Neural crest cell (in vitro differentiated cells): ENCODE measurements at places on chromosomes 3 and 15.

DNA sequence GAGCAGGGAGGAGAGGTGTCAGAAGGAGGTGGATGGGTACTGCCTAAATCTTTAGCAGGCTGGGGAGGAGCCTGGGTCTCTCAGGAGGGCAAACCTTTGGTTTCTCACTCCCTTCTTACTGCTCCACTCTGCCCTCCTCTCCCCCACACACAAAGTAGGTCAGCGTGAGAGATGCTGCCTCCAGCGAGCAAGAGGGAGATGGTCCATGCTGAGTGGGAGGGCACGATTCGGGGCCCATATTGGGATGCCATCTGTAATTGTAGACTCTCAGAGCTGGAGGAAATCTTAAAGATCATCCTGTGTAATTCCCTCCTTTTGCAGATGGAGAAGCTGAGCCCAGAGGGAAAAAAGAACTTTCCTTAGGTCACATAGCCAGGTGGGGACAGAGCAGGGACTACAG lies 34.2 kb upstream of the SYN2 start:
- no peak for DNase-seq

DNA sequence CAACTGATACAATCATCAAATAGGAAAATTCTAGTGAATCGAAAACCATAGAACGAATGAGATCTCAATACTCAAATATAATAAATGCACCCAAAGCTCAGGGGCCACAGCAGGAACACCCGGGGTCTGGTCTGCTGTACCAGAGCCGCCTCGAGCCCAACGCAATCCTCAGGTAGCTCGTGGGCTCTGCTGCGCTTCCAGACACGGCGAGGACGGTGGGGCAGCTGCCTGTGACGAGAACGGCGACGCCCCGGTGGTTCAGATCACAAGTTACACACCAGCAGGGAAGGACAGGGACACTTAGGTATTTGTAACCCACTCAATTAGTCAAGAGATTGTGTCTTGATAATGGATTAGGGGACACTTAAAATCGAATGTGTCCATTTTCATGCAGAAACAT lies 54.6 kb downstream of the NIPA2 start:
- DNase-seq: no peak

DNA sequence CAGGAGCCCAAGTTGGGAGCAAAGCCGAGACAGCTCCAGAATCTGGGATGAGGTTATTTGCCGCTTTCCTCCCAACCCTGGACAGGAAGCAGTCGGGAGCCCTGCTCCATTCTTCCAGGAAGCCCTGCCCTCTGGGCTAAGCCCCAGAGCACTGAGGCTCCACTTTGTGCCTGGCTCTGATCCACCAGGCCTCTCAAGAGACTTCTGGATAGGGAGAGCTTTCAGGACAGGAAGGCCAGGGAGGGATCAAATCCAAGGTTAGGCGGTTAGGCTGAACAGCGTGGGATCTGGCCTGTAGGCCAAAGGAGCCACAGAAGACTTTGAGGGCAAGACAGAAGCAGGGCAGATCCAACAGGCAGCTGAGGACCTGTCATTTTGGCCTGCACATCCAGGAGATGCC lies 835 bp downstream of the STOML1 start:
- no peak for DNase-seq

DNA sequence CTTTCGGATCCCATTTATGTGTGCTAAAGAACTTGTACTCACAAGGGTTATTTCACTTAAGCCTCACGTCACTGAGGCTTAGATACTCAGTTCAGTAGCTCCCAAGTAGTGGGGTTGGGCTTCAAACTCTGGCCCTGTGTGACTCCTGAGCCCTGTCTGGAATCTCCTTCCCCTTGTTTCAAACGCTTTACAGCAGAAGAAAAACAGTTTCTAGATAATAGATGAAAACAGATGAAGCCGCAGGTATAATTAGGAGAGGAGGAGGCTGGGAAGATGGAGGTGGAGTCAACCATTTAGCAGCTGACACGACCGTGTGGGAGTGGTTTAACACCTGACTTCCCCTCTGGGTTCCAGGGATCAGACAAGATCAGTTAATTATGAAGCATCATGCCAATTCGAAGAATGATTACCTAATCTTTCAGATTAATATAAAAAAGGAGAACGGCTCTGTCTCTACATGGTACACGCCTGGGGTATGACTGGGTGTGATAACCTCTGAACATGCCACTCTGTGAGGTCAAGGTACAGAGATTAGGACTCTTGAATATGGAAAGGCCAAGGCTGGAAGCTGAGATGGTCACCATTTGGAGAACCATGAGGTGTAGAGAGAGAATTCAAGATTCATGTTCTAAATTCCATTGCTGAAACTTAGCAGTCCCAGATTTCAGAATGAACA lies 31.1 kb downstream of the TPM1 start:
- DNase-seq: no peak

DNA sequence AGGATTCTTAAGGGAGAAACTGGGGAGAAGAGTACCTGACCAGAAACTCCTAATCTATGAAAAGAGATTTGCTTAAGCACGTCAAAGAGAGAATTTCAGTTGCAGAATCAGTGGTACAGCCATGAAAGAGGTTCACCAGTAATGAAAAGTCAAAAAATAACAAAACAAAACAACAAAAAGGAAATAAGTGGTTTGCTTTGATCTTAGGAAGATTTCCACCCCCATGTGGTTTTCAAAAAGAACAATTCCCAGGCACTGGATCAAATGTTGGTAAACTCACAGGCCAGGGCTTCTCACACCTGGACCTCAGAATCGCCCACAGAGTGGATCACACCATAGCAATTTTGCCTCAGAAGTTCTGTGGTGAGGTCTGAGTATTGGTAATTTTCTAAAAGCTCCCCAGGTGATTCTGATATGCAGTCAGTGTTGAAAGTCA lies 67.5 kb downstream of the TMEM39A start:
- no peak for DNase-seq

- DNase-seq: no peak
Measured at GRCh38 chr3:72444656-72445223, 403.5 kb downstream of the SHQ1 start.

- DNase-seq: no peak
Measured at GRCh38 chr3:97895216-97895615, 73.4 kb downstream of the CRYBG3 start.

DNA sequence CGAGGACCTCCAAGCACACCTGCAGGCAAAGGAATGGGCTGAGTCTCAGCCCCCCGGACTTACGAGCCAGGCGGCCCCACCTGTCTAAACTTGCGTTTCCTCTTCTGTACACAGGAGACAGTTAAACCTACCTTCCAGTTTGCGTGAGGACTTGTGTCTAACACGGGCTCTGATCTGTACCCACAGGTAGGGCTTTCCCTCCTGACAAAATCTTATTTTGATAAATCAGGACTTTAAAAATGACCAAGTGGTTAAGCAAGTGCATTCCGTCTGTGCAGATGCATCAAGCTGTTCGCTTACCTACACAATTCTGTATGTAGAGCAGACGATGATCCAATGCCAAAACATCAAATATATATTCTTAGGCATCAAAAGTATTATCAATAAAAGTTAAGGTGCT lies 238.0 kb downstream of the XXYLT1 start:
- DNase-seq: no peak

- DNase-seq: no peak
Measured at GRCh38 chr3:69058180-69058946, 6.2 kb upstream of the TMF1 start.

- no peak for DNase-seq
Measured at GRCh38 chr3:12898290-12898964, 57.1 kb upstream of the RPL32 start.

GRCh38 chr15:31606931-31607497 lies 280.4 kb downstream of the KLF13 start:
- DNase-seq: no peak

GRCh38 chr3:17850448-17850847 lies 108.0 kb upstream of the TBC1D5 start:
- DNase-seq: no peak

GRCh38 chr3:156161172-156161571 lies 40.8 kb downstream of the KCNAB1 start:
- no peak for DNase-seq

- no peak for DNase-seq
Measured at GRCh38 chr15:99441444-99441800, 124.4 kb upstream of the MEF2A start.

GRCh38 chr15:70259640-70260508 lies 162.2 kb upstream of the TLE3 start:
- DNase-seq: no peak

DNA sequence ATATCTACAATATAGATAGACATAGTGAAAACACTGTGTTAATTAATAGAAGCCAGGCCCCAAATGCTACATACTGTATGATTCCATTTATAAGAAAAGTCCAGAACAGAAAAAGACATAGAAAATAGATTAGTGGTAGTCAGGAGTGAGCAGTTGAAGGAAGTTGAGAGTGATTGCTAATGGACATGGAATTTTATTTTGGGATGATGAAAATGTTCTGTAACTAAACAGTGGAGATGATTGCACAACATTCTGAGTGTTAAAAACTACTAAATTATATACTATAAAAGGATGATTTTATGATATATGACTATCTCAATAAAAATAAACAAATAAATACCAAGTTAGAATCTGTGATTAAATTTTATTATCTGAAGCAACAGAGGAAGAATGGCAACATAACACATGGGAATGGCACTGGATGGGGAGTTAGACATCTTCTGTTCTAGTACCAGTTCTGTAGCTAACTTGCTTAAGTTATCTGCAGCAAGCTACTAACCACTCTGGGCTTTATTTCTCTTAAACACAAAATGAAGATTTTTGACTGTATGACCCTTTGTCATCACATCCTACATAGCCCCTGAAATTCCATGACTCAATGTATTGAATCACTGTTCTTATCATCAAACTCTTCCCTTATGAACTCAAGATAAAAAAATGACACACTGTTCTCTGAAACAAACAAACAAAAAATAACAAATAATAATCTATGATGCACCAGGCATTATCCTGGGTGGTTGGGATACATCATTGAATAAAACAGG lies 612.7 kb downstream of the TBL1XR1 start:
- no peak for DNase-seq

DNA sequence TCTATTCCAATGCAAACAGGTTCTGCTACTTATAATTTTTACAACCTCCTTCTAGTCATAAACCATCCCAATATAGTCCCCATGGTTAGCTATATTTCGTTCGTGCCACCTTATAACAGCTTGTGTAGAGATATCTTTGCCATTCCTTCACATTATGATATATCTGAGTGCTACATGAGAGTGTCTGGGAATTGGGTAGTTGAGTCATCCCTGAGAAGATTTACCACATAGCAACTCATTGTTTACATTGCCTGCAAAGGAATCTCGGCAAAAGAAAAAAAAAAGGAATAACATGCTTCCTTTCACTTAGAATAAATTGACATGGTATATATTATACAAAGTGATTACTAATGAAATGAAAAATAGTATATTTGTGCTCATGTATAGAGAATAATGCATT lies 86.0 kb upstream of the VGLL3 start:
- no peak for DNase-seq

DNA sequence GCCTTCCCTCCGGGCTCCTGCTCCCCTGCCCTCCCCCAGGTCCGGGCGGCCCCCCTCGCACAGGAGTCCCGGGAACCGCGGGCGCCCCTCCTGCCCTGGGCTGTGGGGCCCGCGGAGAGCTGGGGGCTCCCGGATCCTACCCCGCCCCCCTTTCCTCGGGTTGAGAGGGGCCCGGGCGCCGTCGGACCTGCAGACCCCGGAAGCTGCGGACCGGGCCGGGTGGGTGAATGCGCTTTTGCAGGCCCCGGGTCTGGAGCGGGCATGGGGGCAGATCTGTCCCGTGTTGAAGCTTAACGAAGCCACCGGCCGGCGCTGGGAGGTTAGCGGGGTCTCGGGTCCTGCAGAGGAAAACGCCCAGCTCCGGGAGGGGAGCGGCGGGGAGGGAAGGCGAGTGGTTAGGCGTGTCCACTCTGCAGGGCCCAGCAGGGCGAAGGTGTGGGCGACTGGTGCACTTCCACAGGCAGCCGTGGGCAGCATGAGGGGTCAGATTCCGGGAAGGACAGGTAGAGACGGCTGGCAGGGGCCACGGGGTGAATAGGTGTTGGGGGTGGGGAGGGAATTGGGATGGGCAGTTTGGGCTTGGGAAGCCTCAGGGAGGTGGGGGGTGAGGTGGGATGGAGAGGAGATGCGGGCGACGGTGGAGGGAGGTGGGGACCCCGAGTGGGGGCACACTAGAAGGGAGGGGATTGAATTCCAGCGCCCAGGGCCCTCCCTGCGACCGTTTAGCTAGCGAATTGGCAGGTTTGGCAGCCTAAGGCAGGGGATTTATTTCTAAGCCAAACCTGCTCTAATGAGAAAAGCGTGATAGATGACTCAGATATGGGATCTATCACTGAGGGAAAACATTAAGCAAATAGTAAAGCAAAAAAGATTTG lies 635 bp downstream of the CD276 start:
- peak; percentile 32 for DNase-seq

DNA sequence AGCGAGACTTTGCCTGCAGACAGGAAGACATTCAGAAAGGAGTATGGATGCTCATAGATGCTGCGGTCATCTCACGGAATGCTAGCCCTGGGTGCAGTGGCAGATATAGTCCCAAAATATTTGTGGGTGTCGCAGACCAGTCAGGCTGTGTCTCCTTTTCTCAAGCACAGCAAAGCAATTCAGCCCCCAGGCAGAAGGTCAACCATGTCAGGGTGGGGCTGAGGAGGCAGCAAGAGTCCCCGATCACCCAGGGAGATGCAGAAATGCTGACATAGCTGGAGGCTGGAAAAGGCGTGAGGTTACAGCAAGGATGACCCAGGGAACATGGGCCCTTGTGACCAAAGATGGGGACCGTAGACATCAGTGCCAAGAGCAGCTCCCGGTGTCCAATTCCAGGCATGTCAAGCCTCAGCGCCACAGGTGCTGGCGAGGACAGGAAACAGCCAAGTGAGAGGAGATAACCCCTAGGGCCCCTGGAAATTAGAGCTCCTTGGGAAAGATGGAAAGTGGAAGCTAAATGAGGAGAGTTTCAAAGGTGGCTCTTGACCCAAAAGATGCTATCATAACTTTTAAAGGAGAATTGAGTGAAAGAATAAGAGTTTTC lies 81.2 kb upstream of the ABHD17C start:
- DNase-seq: no peak

DNA sequence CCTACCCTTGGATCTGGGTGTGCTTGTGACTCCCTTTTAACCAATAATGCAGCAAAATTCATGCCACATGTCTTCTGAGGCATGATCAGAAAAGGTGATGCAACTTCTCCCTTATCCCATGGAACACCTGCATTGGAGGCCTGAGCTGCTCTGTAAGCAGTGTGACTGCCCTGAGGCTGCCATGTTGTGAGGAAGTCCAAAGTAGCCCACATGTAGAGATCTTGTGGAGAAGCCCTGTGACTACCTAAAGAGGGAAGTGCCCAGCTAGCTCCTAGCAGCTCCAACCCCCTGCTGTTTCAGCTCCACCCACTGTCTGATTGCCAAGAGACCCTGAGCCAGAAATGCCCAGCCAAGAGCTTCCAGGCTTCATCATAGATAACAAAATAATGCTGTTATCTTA lies 6.4 kb upstream of the NR1D2 start:
- DNase-seq: no peak

GRCh38 chr15:26879706-26880105 lies 12.8 kb downstream of the GABRA5 start:
- no peak for DNase-seq

DNA sequence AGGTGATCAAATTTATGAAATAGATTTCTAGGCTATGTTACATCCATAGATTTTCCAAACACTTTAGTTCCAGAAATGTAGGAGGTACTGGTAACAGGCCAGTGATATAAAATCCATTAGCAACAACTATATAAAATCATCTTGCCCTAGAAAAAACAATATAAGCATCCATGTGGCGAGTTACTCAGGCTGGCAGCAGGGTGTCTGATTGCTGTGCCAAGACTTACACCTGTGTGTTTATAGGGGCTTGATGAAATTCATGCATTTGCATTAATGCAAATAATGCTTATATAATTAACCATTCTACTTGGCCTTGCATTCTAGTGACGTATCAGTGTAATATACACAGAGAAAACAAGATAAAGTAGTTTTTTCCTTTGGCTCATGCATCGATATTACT lies 153.4 kb downstream of the PLCL2 start:
- no peak for DNase-seq
